Glutamatergic neuron (in vitro differentiated cells): ENCODE measurements at places on chromosomes 12 and 14.

GRCh38 chr14:21476523-21476924, 235 bp downstream of the RAB2B start:
- peak; percentile 71 for DNase-seq

DNA sequence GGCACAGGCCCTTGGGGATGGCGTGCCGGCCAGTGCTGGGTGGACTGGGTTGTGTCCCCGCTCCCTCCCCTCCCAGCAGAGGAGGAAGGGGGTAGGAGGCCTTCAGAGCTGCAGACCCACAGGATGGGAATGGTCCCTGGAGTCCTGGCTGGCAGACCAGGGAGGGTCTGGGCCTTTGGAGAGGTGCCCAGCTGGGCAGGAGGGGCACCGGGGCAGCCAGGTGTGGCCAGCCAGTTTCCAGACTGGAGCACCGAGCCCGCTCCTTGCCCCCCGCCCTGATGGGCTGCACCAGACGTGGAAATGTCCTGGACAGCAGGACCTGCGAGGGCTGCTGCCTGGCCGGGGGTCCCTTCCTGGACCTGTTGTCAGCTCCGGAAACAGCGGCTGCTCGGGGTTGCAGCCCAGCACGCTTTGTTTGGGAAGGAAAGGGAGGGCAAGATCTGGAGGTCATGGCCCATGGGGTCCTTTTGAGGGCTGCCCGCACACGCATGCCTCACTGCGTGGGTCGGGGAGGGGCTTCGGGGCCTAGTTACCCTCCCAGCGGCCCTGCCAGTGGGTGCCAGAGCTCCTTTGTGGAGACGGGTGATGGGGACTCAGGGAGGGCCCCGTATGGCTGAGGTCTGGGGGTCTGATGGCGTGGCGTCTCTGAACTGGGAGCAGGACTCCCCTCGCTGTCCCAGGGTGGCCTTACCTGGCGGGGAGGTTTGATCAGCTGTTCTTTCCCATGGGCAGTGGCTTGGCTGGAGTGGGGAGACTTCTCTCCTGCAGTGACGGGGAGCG, 9.1 kb downstream of the KIF26A start:
- DNase-seq = peak; percentile 24

DNA sequence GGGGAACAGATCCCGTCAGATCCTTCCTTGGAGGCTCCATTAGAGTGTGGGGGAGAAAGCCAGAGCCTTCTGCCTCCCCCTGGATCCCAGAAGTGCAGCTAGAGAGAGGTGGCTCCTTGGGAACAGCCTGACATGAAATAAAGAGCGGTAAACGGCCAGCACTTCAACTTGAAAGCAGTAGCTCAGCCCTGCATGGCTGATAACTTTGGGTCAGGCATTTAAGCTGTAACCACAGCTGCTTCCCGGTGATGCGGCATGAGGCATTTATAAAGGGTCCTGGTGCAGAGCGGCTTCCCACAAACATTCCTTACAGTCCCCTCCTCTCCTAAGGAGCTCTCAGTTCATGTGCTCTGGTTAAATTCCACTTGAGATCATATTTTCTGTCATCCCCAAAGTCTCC, 960.3 kb downstream of the VRK1 start:
- DNase-seq = no peak

DNA sequence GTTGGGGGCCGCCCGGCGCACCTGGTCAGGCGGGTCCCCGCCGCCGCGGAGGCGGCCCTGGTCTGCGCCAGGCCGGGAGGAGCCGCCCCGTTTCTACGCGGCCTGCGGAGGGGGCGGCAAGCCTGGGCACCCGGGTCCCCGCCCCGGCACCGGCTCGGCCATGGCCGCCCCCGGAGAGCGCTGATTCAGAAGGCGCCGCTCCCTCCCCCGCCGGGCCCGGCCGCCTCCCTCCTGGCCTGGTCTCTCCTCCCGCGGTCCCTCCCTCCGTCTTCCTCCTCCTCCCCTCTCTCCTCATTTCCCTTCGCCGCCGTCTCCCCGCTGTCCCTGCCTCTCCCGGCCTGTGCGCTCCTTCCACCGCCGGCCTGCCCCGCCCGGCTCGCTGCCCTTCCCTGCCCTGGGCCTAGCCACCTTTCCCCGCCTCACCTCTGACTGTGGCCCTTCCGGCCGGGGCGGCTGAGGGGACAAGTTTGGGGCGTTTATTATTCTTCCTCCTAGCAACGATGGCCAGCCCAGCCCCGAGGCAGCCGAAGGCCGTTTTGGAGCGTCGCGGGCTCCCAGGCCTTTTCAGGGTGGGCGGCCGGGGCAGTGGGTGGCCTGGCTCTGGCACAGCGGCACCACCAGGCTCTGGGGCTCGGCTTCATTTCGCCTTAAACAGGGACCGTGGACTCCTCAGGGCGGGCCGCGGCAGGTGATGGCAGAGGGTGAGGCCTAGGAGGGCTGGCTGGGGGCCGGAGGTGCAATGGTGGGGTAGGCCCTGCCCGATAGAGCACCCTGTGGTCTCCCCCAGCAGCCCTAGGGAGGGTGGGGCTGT, 768 bp downstream of the CEP170B start:
- DNase-seq = peak; percentile 70

GRCh38 chr14:88468406-88468805, 82.9 kb downstream of the SPATA7 start:
- DNase-seq = no peak

- DNase-seq = no peak
These were observed 323.1 kb downstream of the PDZRN4 start for GRCh38 chr12:41511247-41511646.

GRCh38 chr12:74770552-74770951, 232.9 kb downstream of the ATXN7L3B start:
- DNase-seq = no peak

DNA sequence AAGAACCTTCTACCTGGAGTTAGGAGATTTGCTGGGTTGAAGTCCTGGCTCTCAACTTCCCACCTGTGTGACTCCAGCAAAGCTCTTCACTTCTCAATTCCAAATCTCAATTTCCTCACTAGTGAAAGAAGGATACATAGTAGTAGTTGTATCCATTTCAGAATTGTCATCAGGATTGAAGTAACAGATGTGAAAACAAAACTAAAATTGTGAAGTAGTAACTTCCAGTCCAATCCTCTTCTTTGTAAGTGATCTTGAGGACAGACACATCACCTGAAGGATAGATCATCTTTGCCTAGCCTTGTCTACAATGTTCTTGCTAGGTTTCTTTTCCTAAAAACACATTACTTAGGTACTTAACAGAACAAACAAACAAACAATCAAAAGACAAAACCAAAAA, 1.2 kb upstream of the LRRK2 start:
- no peak for DNase-seq

DNA sequence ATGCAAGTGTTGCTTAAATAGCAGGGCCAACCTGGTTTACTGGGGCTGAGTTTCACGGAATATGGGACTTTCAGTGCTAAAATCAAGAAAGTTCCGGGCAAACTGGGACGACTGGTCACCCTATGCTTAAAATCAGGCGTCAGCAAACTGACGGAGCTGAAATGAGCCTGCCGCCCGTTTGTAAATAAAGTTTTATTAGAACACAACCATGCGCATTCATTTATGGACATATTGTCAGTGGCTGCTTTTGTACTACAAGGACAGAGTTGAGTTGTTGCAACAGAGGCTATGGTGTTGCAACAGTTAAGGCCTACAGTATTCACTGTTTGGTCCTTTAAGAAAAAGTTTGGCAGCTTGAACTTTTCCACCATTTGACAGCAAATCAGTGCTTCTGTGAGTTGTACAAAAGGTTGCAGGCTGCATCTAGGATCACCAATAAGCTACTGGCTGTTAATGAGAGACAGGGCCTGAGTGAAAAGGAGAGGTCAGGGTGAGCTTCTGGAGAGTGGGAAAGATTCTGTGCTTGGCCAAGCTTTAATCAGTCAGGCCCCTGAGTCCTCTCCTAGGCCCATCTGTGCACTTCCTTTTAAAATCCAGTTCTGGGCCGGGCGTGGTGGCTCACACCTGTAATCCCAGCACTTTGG, 13.3 kb downstream of the SELPLG start:
- DNase-seq = no peak

DNA sequence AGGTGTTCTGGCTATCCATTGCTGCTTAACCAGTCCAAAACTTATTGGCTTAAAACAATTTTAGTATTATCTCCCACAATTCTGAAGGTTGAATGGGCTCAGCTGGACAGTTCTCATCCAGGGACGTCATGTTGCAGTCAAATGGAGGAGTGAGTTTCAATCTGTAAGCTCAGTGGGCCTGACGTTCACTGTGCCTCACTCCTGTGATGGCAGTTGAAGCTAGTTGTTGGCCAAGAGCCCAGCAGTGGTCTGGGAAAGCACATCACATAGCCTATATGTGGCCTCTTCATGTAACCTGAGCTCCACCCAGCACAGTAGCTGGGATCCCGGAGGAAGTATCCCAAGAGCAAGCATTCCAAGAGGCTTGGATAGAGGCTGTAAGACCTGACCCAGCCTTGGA, 40.6 kb upstream of the CDKN3 start:
- no peak for DNase-seq

DNA sequence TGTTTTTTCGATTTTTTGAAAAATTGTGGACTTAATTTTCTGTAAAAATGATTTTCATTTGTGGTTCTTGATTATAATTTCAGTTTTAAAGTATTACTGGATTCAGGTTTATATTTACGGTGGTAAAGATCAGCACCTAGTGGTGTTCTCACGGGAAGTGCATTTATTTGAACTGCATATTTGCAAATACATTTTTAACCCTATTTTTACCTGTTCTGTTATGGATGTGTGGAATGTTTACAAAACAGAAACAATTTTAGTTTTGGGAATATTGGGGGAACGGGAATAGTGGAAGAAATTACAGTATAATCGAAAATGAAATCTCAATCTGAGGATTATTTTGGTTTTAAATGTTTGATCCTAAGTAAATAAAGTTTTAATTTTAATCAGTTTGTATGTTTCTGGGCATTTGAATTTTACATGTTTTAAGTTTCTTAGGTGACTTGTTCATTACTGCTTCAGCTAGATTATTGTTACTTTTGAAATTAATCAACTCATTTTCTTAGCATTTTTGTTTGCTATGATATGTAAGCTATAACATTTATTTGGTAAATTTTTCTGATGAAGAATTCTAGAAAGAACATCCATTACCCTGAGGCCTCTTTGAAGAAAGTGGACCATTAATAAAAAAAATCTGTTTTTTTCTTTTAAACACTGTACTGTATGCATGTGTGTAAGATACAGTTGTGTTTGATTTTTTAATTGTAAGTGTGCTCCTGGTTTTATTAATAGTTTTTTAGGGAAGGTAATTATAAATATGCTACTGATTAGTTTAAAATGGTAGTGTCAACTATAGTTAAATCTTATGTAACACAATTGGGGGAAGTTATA, 942 bp downstream of the ATF7IP start:
- no peak for DNase-seq

DNA sequence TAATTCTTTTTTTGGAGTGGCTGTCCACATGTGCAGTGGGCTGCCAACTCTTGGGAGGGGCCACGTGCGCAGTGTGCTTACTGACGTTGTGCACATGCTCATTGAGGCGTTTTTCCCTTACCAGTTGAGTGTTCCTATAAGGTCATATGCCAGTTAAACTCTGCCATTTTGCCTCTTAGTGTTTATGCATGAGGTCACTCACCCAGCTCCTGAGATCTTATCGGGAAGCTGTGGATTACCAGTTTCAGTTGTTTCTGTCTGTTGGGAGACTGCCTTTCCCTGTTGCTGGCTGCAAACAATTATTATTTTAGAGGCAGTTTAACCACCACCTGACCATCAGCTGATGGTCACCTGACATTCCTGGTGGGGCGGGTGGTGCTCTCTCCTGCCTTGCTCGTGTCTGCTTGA, 16.1 kb upstream of the KIF21A start:
- DNase-seq = no peak

- DNase-seq = no peak
These were observed 127.6 kb upstream of the ARID2 start for GRCh38 chr12:45601888-45602287.

DNA sequence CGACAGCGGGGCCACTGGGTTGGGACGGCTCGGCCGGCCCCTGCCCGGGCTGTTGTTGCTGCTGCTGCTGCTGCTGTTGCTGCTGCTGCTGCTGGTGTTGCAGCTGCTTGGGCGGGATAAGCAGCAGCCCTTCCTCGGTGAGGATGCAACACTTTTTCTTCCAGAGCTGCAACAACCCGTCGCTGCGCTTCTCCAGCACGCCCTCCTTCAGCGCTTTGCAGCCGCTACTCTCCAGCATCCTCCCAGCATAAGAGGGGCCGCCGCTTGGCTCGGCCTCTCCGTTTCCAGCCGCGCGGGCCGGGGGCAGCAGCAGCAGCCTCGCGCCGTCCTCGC, 529 bp downstream of the PHLDA1 start:
- DNase-seq = peak; percentile 44

DNA sequence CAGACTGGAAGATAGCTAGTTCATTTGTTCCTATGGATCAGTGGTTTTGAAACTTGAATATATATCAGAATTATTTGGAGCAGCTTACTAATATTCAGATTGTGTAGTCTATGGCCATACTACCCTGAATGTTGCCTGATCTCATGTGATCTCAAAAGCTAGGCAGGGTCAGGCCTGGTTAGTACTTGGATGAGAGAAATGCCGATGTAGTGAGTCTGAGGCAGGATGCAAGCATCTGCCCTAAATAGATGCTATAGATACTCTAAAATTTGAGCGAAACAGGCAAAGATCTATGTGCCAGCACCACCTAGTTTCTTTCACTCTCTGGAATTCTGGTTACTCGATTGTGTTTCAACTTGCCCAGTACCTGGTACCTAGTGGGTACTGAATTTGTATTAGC, 40.9 kb downstream of the FRMD6 start:
- no peak for DNase-seq

DNA sequence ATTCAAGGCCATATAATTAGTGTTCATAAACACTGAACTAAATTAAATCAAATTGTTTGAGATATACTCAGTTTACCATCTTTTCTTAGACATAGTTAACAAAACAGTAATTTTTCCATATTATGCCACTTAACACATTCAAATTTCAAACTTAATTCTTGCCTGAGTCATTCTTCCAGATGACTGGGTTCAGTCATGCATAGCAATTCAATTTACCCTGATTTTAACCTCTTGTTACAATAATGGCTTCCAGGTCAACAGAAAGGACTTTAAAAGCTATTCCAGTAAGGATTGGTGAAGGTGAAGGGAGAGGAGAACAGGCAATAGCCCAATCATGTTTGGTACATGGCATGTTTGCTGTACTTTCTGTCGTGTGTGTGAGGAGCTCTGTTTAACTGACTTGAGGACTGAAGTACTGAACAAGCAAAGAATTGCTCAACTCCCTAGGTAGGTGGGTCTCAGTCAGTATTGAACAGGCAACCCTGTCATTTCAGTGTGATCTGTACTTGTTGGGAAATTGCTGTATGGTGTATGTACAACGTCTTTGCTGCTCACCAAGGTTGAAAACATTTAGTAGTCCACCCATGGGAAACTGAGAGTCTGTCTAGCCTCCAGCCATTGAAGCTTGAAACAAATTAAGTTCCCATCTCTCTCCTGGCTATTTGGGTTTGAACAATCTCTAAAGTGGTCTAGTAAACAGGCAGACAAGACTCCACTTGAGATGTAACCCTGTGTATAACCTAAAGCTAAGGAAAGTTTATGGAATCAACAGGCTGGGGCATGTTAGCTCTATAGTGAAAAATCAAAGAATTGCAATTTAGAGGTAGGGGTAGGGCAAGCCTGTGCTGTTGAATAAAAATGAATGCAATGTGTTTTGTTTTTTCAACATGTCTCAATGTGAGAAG, 327.2 kb downstream of the BTG1 start:
- no peak for DNase-seq

GRCh38 chr12:118311666-118312065, 61.0 kb downstream of the TAOK3 start:
- no peak for DNase-seq
